ENCODE measurements at places on chromosomes 4 and X. TPM values are rescaled to one million over a fixed set of nuclear protein-coding genes. Genes with fewer than 3 reads are reported as not detected.

The IL13RA1 gene
- polyA plus RNA-seq: 65.5 TPM

The CLIC2 gene
- 6.0 TPM for polyA plus RNA-seq

The FAM90A26 gene
- polyA plus RNA-seq: not detected

The FATE1 gene
- 0.09 TPM for polyA plus RNA-seq

The PCDH10 gene
- polyA plus RNA-seq: 1.9 TPM

The CTAG1B gene
- polyA plus RNA-seq: not detected

The RASGEF1B gene
- 30.6 TPM for polyA plus RNA-seq

The CENPVL1 gene
- polyA plus RNA-seq: 0.19 TPM

The KIAA1210 gene
- 0.03 TPM for polyA plus RNA-seq

The POU3F4 gene
- polyA plus RNA-seq: not detected

The GPM6B gene
- polyA plus RNA-seq: 11.5 TPM

The LIMCH1 gene
- polyA plus RNA-seq: 18.6 TPM

The KLF8 gene
- polyA plus RNA-seq: 4.4 TPM

The GRPR gene
- 0.34 TPM for polyA plus RNA-seq

The ENPP6 gene
- 3.2 TPM for polyA plus RNA-seq

The SSX3 gene
- polyA plus RNA-seq: not detected

DNA sequence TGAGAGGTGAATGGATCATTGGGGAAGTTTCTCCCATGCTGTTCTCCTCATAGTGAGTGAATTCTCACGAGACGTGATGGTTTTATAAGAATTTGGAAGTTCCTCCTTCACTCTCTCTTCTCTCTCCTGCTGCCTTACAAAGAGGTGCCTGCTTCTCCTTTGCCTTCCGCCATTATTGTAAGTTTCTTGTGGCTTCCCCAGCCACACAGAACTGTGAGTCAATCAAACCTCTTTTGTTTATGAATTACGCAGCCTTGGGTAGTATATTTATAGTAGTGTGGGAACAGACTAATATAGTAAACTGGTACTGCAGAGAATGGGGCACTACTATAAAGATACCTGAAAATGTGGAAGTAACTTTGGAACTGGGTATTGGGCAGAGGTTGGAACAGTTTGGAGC lies 7.8 kb upstream of the CTAG2 start:
- DNase-seq: no peak

GRCh38 chrX:10685923-10686595 lies 65.7 kb upstream of the MID1 start:
- DNase-seq: no peak

DNA sequence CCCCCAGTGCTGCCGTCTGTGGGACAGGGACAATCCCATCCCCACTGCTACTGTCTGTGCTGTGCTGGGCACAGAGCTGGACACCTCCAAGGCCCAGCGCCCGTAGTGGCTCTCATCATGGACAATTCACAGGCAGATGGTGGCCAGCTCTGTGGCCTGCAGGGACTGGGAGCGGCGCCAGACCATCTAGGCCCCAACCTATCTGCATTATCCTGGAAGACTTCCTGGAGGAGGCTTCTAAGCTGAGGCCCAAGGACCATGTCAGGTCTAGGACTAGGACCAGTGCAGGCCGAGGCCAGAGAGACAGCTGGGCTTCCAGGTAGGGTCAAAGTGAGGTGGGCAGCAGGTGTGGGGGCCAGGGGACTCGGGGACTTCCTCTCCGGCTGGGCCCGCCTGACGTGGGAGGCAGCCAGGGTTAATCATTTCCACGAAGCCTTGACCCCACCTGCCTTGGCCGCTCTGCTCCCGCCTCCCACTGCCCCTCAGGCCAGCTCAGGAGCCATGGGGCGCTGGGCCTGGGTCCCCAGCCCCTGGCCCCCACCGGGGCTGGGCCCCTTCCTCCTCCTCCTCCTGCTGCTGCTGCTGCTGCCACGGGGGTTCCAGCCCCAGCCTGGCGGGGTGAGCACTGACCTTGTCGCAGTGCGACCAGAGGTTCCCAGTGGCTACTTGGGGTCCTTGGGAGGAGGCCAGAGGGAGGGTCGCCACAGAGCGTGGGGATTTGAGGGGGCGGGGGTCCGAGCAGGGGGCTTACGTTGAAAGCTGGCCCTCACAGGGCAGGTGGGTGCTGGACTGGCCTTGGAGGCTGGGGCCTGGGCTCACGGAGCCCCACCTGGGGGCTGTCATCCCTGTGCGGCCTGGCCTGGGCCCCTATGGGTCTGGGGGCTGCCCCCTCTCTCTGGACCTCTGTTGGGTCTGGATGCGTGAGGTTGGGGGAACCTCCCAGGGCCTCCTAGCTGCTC lies at the start of gene HGFAC:
Gene HGFAC (plus strand): TSS at position 468 of the 959 bp plus-strand sequence. CDS start 34 bp downstream, at position 502.
- DNase-seq: no peak

- no peak for DNase-seq
Observed at GRCh38 chr4:141668200-141668910, 32.0 kb downstream of the IL15 start.

DNA sequence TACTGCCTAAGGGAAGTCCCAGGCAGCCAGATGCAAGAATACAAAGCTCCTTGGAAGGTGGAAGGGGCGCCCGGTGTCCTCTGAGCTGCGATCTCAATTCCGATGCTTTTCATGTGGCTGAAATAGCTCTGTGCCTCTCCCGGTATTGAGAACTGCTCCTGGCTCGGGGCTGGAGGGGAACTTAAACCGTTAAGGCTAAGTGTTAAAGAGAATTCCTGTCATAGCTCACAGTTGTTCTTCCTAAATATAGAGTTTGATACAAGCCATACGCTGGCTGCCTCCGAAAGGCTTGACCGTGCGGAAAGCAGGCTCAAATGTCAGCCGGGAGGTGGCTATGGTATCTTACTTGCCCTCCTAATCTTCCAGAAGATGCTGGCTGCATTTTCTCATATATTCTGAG lies at the start of gene SMPX:
Gene SMPX (minus strand): TSS at position 157 of the 400 bp plus-strand sequence. CDS start 3,826 bp downstream, outside the sequence.
- DNase-seq: no peak

GRCh38 chr4:76722838-76723237 lies 175.1 kb downstream of the SOWAHB start:
- DNase-seq: no peak

GRCh38 chr4:61938250-61938846 lies 738.2 kb downstream of the ADGRL3 start:
- no peak for DNase-seq

DNA sequence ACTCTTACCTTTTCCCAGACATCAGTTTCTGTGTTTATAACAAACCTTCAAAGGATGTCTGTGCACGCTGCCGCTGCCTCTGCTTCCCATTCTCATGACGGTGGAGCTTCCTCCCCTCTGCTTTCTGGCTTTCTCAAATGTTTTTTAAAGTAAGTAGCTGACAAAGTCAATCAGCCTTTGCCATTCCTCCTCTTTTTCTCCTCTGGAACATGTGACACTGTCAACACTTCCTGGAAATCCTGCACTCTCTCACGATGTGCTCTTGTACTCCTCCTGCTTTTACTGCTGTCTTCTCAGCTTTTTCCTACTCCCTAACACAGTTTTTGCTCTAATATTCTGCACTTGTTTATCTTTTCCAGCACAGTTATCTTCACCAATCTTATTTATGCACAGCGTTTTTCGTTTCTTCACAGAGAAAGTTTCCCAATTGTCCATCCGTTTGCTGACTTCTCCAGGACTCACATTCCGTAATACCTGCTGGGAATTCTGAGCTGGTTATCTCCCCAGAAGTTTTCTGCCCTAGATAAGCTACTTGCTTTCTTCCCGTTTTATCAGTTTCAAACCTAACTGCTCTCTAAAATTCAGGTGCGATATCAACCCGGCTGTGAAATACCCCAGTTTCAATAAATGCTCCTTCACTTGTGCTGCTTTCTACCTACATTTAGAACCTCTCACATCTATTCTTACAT lies 465.6 kb upstream of the AGA start:
- DNase-seq: peak; percentile 60

DNA sequence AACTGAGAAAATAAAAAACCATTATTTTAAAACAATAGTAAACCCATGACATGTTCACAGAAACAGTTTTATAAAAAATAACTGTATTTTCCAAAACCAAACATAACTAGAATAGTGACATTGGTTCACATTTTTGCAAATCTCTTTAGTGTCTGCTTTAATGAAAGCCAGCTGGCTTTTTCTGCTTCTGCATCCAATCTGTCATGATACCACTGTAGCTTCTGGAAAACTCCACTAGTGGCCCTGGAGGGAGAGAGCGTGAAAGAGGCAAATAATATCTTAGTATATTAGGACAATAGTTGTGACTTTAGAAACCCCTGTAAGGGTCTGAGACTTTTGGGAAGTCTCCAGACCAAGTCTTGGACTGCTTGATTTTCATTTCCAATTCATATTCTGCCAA lies 31.1 kb downstream of the FGFBP1 start:
- no peak for DNase-seq

- DNase-seq: peak; percentile 63
Observed at GRCh38 chrX:54808109-54808604, 612 bp downstream of the MAGED2 start.

DNA sequence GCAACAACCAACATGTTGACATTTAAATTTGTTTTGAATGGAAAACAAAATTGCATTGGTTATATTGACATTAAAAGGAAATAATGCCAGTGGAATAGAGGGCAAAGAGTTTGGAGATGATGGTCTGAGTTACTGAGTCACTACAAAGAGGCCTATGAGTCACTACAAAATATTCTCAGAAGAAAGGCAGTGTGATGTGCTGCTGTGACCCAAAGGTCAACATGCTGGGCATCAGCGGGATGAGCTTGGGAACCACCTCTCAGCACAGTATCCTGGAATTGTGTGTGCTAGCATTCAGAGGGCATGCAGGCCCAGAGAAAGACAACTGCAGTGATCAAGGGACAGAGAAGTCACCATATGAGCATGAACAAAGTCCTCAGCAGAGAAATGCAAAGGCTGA lies 2.8 kb downstream of the CMC4 start:
- no peak for DNase-seq

GRCh38 chrX:154776753-154777152 lies 14.1 kb downstream of the DKC1 start:
- no peak for DNase-seq

DNA sequence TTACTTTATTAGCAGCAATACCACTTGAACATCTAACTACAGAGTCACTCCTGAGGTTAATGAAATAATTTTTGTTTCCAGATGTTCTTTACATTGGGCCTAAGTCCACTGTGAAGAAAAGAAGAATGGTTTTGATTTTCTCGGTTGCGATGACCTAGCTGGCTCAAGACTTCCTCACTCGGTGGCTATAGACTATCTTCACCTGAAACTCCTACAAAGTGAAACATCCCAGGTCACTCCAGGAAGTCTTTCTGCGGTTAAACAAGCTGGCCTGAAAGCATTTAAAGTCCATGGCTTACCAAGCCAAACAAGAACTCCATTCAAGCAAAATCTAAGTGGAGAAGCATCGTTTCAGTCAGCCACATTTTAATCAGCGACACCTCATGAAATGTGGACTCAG lies 13.7 kb upstream of the SORBS2 start:
- no peak for DNase-seq

DNA sequence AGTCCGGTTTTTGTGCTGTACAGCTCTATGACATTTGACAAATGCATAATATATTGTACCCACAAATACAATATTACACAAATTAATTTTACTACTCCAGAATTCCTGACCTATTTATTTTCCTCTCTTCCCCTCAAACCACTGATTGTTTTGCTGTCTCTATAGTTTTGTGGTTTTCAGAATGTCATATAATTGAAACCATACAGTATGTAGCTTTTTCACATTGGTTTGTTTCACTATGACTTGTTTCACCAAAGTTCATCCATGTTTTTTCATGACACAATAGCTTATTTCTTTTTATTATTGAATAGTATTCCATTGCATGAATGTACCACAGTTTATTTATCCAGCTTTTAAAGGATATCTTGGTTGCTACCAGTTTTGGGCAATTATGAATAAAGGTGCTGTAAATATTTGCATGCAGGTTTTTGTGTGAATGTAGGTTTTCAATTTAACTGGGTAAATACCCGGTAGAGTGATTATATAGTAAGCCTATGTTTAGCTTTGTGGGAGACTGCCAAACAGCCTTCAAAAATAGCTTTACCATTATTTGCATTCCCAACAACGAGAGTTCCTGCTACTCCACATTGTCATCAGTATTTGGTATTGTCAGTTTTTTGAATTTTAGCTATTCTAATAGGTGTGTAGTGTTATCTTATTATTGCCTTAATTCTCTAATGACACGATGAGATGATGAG lies 25.9 kb downstream of the RNF175 start:
- DNase-seq: no peak

- DNase-seq: peak; percentile 43
Observed at GRCh38 chr4:80265571-80266252, 752 bp upstream of the FGF5 start.

- no peak for DNase-seq
Observed at GRCh38 chr4:110197529-110198042, 829 bp downstream of the ELOVL6 start.

- DNase-seq: no peak
Observed at GRCh38 chr4:185054272-185054671, 36.0 kb downstream of the HELT start.

DNA sequence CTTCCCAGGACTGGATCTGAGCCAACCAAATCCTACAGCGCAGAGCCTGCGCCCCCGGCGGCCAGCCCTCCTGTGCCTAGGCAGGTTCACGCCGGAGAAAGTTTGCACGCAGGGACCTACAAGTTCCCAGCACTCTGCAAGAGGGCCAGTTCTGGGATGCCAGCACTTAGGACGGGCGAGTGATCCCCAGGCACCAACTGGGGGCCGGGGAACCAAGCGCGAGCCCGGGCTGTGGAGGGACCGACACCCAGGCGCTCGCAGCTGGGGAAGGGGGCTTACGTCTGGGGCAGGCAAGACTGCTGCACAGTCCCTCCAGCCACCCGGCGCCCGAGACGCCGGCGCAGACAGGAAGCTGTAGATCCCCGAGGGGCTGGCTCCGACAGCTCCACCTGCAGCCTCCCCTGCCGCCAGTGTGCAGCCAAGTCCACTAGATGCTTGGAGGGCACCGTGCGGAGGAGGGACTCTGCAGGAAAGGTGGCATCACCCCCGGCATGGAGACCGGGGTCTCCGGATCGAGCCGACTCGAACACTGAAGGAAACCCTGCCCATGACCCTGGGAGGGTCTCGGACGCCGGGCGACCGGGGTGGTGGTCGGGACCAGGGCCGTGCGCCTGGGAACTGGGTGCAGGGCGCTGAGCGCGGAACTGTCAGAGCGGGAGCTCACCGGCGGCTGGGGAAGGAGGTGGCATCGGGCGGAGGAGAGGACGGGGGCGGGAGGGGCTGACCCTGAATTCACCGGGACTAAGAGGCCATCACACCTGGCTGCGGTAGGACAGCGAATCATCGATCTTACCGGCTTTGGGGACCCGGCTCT lies 566 bp downstream of the CORIN start:
- DNase-seq: peak; percentile 19

GRCh38 chr4:24862073-24862751 lies 50.6 kb downstream of the CCDC149 start:
- DNase-seq: no peak

GRCh38 chr4:127364397-127364796 lies 268.4 kb upstream of the INTU start:
- no peak for DNase-seq

GRCh38 chr4:140753329-140753728 lies 2.9 kb downstream of the TBC1D9 start:
- no peak for DNase-seq

DNA sequence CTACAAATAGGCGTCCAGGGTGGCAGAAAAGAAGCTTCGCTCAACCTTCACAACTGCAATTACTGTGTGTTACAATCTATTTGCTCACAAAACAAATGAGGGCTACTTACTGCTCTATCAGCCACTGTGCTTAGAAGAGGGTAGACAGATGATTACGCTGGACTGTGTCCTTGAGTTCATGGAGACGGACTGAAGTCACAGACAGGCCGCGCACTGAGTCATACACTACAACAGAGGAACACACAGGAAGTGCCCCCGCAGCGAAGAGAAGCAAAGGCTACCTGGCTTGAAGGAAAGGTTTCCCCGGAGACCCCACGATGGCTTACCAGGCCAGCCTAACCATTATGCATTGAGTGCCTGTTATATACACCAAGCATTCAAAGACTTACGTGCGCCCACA lies 25.6 kb downstream of the FAT1 start:
- peak; percentile 80 for DNase-seq

Measured in large intestine (tissue), 12 donors.